ENCODE measurements at places on chromosomes 2 and 18.

DNA sequence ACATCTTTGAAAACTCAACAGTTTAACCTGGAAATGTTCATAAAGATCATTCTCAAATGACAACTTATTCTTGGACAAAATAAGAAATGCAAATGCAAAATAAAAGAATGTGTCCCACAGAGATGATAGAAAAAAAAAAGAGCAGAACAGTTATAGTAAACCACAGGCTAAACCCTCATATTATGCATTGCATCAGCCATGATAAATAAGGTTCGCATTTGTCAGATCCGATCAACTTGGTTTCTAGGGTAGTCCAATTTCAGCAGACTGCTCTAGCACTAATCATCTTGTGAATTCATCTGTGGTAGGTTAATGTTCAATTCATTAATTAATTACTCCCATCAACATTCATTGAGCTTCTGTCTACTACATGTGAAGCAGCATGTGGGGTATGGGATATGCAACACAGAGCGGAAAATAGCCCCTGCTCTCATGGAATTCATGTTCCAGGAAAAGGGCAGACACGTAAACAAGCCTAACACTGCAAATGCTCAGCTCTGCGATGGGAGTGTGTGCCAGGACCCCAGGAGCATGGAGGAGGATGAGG, 316.2 kb upstream of the REV1 start:
- no peak for DNase-seq

DNA sequence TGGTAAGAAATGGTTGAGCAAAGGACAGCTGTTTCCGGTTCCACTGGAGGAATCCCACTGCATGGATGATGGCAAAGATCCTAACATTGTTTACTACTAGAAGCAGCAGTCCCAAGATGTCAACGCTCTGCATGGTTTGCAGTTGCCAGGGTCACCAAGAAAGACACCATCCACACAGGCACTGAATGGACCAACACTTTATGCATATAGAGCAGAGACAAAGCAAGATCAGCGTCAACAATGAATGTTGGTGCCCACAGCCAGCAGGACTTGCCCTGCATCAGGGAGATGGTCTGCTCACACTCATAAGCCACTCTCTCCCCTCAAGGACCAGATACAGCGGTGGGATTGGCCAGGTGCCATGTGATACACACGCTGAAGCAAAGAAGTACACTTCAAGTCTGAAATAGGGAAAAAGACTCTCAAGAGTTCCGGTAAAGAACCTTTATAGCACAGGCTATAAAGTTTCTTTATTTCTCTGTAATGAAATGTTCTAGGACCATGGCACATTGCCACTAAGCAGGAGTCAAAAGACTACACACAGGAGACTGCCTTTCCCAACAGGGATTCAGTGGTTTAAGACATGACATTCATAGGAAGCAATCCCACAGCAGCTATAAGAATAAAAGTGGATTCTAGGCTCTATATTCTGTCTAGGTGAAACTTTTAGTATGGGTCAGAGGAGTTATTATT, 133.2 kb upstream of the EPHA4 start:
- no peak for DNase-seq

DNA sequence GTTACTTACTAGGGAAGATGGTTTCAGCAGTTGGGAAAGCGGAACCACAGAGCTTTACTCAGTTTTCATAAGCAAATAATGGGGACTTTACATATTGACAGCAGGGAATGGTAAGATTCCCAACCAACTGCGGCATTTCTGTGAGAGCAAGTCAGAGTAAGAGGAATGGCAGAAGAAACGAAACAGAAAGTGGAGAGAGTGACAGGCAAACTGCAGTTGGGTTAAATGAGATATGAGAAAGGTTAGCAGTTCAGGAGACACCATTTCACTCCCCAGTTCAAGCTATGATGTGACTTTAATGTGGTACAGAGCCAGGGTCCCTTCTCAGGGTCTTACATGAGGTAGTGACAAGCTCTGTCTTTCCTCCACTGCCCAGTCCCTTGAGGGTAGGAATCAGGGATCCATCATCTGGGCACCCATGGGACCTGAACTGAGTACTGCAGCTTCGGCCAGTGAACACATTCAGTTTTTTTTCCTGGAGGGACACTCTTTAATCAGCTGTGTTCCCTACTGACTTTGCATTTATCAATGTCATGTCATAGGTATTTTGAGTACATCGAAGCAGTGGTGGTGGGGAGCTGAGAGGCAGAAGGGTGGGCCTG, 33.0 kb upstream of the GREB1 start:
- no peak for DNase-seq

DNA sequence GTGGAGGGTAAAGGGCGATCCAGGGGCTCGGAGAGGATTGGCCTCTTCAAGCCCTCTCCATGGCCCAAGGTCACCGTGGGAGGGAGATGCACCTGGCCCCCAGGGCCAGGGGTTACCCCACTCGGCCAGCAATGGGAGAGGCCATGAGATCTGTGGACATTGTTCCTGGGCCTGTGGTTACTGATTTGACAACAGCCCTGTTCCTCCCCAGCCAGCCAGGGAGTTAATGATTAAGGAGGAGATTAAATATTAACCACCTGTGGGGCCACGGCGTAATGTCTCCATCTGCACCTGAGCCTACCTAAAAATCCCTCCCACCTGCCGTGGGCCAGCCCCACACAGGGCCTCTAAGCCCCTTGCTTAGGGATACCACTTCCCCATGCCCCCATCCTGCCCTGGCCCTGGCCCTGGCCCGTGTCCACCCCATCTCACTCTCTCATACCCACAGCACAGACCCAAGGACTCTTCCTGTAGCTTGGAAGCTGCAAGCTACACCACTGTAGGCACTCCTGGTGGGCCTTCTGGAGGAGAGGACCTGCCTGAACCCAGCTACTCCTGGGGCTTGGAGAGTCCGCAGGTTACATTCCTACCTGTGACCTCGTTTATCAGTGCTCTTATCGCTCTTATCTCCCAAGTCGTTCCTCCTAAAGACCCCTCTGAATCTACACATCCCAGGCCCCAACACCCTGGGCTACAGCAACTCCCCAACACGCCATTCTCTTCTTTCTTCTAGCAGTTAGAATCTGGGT, 32.1 kb downstream of the ZFP36L2 start:
- no peak for DNase-seq

Data from NCI-H2081 (cell line).